ENCODE measurements at places on chromosomes 11 and 22.

- no peak for DNase-seq
Measured at GRCh38 chr22:46792061-46792796, 29.8 kb downstream of the TBC1D22A start.

DNA sequence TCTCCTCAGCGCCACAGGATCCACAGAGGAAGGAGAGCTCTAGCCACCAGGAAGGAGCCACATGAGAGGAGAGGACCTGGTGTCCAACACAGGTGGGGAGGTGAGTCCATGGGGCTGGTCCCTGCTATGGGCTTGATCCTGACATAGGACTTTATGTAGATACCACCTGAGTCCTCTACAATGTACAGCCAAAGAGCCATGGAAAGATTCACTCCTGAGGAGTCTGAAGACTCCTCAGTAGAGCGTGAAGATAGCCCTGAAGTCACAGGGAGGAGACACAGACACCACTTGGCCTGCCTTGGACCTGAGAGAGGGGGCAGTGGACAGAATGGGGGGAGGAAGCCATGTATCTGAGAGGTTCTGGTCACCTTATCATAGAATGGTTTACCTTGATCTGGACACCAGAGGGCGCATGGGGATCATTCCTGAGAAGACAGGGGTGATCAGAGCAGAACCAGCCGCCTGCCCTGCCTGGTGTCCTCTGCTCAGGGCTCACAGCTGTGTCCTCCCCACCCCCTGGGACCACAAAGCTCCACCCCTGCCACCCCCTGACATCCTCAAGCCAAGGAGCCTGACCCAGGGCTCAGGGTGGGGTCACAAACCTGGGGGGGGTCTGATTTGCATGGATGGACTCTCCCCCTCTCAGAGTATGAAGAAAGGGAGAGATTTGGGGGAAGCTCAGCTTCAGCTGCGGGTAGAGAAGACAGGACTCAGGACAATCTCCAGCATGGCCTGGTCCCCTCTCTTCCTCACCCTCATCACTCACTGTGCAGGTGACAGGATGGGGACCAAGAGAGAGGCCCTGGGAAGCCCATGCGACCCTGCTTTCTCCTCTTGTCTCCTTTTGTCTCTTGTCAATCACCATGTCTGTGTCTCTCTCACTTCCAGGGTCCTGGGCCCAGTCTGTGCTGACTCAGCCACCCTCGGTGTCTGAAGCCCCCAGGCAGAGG is 77.0 kb downstream of the ZNF280B start:
- DNase-seq, result peak; percentile 1

- no peak for DNase-seq
Measured at GRCh38 chr11:72696866-72697700, 22.9 kb upstream of the PDE2A start.

- no peak for DNase-seq
Measured at GRCh38 chr22:20805972-20806471, 32.1 kb downstream of the SERPIND1 start.

GRCh38 chr11:127965939-127966668 is 621.3 kb downstream of the ETS1 start:
- DNase-seq, result no peak

- no peak for DNase-seq
Measured at GRCh38 chr11:12764187-12764914, 90.1 kb downstream of the TEAD1 start.

DNA sequence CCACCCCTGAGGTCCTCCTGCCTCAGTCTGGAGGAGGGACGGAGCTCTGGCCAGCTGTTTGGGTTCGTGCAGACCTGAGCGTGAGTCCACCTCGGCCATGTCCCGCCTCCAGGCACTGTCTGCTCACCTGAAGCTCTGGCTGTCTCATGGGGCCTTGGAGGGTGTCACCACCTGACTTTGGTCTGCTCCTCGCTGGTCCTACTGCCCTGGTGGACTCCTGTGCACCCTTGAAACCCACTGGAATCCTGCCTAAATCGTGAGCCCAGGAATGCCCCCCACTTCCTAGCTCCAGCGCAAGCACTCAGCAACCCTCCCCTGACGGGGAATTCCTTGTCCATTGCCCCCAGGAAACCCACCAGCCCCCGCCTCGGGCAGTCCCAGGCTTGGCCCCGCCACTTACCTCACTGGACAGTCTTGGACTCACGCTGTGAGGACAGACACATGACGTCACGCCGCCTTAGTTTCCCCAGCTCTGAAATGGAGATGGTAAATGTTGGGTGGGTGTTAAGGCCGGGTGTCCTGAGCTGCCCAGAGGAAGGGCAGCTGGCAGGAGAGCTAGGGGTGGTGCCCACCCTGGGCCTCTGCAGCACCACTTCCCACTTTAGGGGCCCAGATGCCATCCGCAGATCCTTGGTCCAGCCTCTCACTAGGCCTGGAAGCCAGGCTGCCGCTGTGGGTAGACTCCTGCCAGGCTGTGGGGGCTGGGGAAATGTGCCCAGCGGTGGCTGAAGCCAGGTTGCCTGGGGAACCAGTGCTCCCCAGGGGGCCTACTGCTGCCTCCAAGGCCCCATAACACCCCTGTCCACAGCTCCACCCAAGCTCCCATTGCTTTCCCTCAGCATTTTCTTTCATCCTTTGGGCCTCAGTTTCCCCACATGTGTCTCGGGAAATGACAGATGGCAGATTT is 18.2 kb upstream of the TBX1 start:
- DNase-seq, result no peak

- DNase-seq, result no peak
Measured at GRCh38 chr11:133810766-133811165, 34.5 kb downstream of the SPATA19 start.

- DNase-seq, result peak; percentile 97
Measured at GRCh38 chr11:20097319-20098221, 62.7 kb downstream of the DBX1 start.

- no peak for DNase-seq
Measured at GRCh38 chr22:24707470-24707801, 67.1 kb downstream of the PIWIL3 start.

DNA sequence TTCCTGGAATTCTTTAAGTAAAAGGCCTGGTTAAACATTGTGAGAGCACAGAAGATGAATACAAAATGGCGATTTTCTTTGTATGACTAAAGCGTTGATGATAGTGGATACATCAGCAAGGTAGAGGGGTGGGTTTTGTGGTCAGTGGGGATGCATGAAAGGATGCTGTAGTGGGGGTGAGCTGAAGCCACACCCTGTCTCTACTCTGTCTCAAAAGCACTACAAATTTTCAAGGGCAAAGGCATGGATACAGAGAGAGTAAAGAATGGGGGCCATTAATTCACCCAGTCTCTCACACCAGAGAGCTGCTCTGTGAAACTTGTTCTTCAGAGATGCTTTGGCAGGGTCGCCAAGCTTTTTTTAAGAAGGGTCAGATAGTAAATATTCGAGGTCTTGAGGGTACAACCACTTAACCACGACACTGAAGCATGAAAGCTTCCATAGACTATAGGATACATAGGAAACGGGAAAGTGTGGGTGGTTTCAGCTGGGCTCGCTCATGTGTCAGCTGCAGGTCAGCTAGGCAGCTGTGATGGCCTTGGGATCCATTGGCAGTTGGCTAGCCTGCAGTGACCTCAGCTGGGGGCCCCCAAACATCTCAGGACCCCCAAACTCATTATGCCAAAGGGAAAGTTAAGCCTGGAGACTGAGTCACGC is 8.3 kb downstream of the TMEM138 start:
- DNase-seq, result no peak

- no peak for DNase-seq
Measured at GRCh38 chr22:19514831-19515565, 9.2 kb downstream of the CLDN5 start.

DNA sequence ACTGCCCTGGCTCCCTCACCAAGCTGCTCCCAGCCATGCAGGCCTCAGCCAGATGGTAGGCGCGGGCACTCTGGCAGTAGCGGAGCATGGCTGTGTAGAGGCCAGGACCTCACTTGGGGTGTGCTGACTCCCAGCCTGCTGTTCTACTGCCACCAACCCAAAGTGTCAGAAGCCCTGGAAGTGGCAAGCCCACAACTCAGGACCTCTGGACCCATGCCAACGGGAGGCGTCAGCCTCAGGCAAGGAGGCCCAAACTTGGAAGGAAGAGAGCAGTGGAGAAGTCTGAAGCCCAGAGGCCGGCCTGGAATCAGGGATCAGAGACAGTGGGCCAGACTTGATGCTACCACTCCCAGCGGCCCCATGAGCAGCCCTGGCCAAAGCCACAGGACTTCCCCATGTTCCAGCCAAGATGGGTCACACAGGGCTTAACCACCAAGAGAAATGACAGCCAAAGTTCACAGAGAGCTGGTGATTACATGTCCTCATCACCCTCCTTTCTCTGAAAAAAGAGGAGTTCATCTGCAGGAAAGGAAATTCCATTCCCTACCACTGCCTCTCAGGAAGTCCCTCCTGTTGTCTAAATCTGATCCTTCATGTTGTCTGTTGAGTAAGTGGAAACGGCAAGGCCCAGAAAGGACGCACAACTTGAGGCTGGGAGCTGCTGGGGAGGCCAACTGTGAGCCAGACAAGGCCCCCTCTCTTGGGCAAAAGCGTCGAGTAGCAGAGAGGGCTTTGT is 4.4 kb downstream of the ARRB1 start:
- DNase-seq, result no peak

GRCh38 chr11:84608837-84609196 is 1018.3 kb downstream of the DLG2 start:
- DNase-seq, result no peak

DNA sequence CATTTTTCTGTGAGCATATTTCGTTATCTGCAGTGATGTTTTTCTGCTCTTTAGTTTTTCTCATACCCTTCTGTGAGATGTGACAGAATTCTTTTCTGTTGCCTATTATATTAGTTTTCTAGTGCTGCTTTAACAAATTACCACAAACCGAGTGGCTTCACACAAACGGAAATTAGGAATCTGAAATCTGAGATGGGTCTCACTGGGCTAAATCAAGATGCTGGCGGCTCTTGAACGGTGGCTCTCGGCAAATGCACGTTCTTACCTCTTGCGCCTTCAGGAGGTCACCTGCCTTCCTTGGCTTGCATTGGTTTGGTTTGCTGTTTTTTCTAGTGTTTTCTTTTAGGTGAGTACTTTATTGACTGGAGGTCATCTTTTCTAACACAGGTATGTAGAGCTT is 13.0 kb downstream of the ZBED4 start:
- DNase-seq, result no peak

DNA sequence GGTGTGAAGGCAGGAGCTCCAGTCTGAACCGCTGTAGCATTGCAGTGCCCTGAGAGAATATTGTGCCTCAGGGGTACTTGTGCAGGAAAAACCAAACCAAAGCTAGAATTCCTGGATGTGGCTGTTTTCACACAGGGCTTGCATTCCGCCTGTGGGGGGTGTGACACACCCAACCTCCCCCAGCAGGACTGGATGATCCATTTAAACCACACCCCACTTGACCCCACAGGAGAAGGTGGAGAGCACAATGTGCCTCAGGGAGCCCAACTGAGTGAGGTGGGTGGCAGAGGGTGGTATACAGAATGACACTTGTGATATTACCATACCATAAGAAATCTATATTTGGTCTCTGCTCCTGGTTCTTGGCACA is 66.9 kb upstream of the SLC22A12 start:
- DNase-seq, result no peak

DNA sequence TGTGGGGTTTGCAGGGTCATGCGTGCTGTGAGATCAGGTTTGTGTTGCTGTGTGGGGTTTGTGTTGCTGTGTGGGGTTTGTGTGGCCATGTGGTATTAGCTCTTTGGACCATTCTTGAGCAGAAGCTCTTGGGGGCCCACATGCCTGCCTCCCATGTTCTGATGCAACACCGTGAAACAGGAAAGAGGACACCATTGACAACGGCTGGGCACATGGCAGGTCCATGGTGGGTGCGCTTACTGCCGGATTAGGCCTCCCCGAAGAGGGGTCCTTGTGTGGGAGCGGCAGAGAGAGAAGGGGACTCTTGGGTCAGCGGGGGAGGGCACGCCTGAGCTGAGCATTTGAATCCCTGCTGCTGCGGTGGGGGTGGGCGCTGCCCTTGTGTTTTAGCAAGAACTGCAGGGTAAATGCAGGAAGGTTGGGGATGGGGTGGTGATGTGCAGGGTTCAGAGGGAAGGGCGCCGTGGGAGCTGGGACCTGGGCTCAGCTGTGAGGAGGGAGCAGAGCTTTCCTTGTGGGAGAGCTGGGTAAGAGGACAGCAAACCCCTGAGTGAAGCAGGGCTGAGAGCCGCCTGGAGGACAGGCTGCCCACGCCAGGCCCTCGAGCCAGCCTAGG is 361.5 kb downstream of the TBC1D22A start:
- DNase-seq, result no peak

GRCh38 chr22:49825944-49826602 is 1.6 kb downstream of the BRD1 start:
- no peak for DNase-seq

DNA sequence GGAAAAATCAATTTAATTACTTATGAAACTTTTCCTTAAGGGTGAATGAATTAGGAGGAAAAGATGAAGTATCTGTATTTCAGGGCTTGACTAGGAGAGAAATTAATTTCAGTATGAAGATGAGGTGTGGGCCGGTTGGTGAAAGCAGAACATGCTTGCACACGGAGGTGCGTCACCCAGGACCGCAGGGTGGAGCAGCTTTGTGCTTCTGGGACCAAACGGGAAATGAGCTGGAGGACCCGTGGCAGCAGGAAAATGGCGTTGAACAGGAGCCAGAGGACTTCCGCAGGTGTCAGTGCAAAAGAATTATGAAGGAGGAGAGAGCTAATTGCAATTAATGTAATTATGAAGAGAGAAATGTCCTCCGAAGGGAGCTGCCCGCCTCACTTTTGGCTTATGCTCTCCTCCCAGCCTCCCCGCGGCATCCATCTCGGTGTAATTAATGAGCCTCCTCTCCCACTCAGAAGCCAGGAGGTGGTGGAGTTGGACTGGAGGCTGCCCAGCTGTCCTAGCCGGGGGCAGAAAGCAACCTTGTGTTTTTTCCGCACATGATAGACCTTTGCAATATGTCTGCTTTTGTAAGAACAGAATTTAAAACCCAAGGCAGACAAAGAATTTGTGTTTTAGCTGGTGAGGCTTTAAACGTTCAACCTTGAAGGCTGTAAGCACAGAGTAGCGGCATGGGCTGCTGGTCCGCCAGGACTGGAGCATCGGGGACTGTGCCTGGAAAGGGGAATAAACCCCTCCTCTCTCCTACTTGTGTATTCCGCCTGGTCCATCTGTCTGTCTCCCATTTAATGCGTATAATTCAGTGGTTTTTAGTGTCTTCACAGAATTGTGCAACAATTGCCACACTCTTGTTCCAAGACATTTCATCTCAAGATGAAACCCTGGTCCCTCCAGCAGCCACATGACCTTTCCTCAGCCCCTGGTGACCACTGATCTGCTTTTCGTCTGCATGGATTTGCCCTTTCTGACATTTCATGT is 180.6 kb downstream of the TBC1D22A start:
- DNase-seq, result no peak

- DNase-seq, result no peak
Measured at GRCh38 chr11:96033599-96033998, 109.7 kb upstream of the MTMR2 start.

- no peak for DNase-seq
Measured at GRCh38 chr11:8956860-8957259, 7.4 kb downstream of the TMEM9B start.

- no peak for DNase-seq
Measured at GRCh38 chr11:111992206-111992855, 32.9 kb upstream of the DLAT start.

- peak; percentile 90 for DNase-seq
Measured at GRCh38 chr11:8652140-8652539, 30.3 kb downstream of the TRIM66 start.

- peak; percentile 47 for DNase-seq
Measured at GRCh38 chr11:64185175-64185692, 737 bp upstream of the STIP1 start.

- no peak for DNase-seq
Measured at GRCh38 chr11:16098526-16099205, 257.7 kb downstream of the SOX6 start.

- peak; percentile 34 for DNase-seq
Measured at GRCh38 chr11:45110562-45110961, 35.9 kb upstream of the PRDM11 start.

GRCh38 chr22:27205492-27206373 is 548.3 kb downstream of the MIAT start:
- DNase-seq, result no peak
